AG08395 (cell line): ENCODE measurements at places on chromosomes 4 and X.

DNA sequence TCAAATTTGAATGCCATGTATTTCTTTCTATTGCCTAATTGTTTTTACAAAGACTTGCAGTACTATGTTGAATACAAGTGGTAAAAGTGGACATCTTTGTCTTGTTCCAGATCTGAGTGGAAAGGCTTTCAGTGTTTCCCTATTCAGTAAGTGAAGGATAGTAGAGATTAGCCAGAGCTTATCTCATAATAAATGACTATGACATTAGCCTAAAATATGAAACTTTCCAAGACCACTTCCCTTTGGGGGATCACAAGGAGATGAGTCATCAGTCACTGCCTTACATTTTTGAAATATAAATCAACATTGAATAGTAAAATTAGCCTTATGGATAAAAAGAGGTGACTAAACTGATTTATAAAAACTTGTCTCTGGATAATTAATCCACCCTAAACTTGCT is 554.1 kb upstream of the MAGEB2 start:
- DNase-seq = no peak

DNA sequence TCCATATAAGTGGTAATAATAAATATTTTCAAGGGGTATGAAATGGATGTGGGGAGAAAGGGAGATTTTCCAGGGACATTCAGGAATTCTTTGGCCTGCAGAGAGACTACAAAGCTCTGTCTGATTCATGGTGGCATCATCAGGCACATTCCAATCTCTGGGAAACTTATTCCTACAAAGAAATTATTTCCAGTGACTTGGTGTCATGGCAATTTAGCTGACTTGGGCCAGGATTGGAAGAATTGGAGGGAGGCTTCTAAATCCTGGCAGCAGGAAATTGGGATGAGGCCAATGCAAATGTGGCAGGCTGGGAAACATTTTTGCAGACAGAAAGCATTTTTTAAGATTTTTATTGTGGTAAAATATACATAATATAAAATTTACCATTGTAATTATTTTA is 204.6 kb downstream of the RTL9 start:
- peak; percentile 47 for DNase-seq

GRCh38 chr4:173807347-173807746 is 277.3 kb upstream of the HAND2 start:
- peak; percentile 20 for DNase-seq

DNA sequence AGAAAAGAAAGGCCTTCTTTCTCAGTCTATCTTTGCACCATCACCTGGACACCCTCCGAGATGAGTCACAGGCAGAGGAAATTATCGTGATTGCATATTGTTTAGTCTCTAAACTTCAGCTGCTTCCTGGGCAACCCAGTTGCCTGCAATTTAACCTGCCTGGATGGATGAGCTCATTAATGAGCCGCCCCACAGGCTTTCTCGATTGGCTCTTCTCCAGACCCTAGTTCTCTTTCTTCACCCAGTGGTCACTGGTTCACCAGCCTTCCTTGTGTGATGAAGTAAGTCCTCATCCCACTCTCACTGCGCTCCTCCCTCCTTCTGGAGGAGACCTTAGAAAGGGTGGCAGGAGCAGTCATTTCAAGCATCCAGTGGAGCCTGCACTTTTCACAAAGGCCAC is 94.4 kb downstream of the SOWAHB start:
- peak; percentile 82 for DNase-seq

DNA sequence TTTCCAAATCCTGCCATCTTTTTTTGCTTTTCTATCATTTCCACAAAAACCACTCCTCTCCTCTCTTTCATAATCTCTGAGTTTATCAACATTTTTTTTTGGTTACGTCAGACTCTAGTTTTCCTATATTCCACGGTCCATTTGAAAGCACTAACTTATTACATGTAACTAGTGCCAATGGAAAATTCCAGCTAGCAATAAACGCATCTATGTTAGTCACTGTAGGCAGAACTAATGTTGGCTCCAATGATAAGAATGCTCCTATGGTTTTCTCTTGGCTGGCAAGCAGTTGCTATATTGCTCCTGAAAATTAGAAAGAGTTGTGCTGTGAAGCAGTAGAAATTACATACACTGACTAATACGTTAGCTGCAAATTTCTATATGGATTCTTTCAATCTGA is 634.6 kb upstream of the FTHL17 start:
- DNase-seq = no peak

- DNase-seq = no peak
Measured at GRCh38 chr4:40952217-40952616, 202.5 kb downstream of the NSUN7 start.

GRCh38 chr4:94540476-94540875 is 88.7 kb downstream of the PDLIM5 start:
- DNase-seq = no peak

GRCh38 chrX:47610511-47610910 is 9.1 kb downstream of the SYN1 start:
- DNase-seq = no peak

DNA sequence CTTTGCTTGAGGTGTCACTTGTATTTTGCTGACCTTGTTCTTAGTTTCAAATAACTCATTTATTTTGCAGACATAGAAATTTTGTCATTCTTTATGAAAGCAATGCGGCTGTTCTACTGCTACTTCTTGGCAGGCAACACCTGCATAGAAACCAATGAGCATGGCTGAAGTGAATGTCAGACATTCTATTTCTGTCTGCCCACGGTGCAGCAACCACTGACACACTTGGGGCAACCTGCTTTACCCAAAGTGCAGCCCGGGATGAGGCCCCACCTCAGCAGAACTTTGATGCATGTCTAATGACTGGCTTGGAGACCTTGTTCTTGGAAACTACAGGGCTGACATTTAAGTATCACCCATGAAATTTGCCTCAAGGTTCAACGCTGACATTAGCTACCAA is 93.6 kb downstream of the RBM47 start:
- no peak for DNase-seq

DNA sequence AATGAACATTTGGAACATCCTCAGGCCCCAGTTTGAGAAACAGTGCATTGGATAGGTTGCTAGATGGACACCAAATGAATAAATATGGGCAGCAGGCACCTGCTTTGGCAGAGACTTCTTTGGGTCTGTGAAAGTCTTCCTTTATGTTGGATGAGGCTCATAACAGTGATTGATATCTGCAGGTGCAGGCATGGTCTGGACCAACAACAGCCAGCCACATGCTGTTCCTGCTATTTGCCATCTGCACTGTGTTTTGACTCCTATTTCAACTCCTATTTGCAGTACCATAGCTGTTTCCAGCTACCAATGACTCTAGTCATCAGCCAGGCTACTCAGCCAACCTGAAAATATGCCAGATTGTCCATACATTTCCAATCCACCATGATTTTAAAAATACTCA is 60.9 kb downstream of the ANAPC4 start:
- DNase-seq = no peak

DNA sequence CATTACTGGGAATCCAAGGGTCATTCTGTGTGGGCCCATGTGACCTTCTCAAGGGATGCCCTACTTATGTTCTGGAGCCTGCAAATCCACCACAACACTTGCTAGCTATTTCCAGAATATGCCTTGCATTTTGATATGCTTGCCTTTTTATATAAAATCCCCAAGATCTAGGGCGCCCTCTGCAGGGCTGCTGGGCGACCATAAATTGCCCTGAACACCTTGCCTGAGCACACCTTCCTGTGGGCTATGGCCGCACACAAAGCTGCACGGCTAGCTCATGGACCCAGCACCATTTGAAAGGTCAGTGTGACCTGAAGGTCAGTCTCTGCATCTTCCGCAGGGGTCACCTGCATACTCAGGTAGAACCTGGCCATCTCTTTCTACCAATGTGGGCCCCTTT is 311.7 kb downstream of the NLGN4X start:
- DNase-seq = no peak

- no peak for DNase-seq
Measured at GRCh38 chr4:174036576-174036975, 246.9 kb downstream of the FBXO8 start.

- DNase-seq = peak; percentile 71
Measured at GRCh38 chr4:88002786-88003185, 4.6 kb upstream of the PKD2 start.

DNA sequence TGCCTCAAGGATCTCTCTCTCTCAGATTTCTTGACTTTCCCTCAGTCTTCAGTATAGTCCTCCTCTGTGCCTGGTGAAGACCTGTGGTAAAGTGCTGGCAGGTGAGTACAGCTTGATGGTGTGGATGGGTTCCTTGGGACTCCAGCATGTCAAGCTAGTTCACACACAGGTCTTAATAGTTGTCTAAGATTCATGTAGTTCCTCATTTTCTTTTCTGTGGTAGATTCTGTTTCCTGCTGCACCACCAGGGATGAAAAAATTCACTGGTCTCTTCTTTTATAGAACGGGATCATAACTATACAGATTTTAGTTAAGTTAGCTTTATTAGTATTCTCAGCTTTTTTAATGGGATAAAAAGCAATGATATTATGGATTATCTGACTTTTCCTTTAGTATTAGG is 32.5 kb upstream of the PAQR3 start:
- DNase-seq = no peak

DNA sequence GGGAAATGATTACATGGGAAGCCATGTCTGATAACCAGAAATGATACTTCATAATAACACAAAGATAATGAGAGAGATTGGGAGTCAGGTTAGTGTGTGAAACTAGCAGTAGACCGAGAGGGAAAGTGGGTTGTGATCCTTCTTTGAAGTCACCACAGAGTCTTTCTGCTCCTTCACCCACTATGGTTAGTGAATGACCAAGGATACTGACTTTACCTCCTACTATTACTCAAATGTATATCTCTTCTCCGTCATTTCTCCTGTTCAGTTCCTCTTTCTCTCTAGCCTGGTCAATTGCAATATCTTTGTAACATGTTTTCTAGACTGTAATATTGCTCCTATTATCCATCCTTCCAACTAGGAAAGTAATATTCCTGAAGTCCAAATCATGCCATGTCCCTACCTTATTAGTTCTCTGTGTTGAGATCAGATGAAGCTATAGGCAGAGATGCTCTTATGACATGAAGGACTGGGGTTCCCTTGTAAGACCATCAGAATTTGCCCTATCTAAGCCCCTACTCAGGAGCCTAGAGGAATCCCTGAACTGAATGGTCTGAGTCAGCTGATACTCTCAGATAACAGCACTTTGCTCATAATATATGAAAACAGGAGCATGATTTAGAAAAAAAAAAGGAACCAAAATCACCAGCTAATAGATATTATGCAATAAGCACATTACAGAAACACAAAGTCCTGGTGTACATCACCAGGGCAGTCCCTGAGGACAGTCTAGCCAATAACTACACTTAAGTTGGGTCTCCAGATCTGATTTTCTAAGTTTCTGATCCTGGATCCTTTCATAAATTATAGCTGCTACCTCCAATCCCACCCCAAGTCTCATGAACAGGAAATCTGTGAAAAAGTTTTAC is 81.2 kb downstream of the SHROOM3 start:
- no peak for DNase-seq

- DNase-seq = no peak
Measured at GRCh38 chr4:1247864-1248244, 1.1 kb downstream of the CTBP1 start.

DNA sequence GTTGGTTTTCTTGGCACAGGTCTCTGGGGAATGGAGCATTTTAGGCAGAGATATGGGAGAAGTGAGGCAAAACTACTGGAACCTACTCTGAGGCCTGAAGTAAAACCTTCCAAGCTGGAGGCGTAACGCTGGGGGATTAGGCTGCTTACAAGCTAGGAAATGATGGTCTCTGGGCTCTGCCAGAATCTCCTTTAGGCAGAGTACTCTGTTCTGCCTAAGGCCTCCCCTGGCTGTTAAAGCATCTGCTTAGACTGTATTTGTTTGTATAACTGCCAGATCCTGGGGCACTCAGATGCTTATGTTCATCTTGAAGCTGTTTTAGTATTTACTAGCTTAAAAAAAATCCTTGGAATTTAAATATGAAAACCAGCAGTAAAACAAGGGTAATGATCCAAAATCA is 822.2 kb downstream of the RPA4 start:
- DNase-seq = peak; percentile 6

DNA sequence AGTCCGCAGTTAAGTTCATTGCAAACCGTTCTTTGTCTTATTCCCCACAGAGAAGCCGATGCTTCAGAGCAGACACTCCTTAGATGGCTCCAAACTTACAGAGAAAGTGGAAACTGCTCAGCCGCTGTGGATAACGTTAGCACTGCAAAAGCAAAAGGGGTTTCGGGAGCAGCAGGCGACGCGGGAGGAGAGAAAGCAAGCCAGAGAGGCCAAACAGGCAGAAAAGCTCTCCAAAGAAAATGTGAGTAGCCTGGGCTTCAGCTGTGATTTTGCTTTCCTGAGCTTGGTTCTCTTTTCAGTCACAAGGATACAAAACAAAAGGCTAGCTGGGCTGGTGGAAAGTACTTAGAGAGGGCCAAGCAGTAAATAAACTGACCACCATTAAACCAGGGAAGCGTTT is 64.0 kb downstream of the AASDH start:
- DNase-seq = no peak

GRCh38 chrX:36422368-36422767 is 502.8 kb downstream of the CFAP47 start:
- DNase-seq = no peak

- no peak for DNase-seq
Measured at GRCh38 chr4:97404876-97405523, 738.3 kb downstream of the STPG2 start.

- DNase-seq = no peak
Measured at GRCh38 chrX:120334151-120334550, 22.9 kb upstream of the TMEM255A start.

GRCh38 chr4:173318240-173318639 is 15.9 kb downstream of the HMGB2 start:
- DNase-seq = no peak

- DNase-seq = no peak
Measured at GRCh38 chr4:183950536-183950935, 45.4 kb downstream of the STOX2 start.

- DNase-seq = no peak
Measured at GRCh38 chr4:159209249-159209648, 106.4 kb downstream of the RAPGEF2 start.

DNA sequence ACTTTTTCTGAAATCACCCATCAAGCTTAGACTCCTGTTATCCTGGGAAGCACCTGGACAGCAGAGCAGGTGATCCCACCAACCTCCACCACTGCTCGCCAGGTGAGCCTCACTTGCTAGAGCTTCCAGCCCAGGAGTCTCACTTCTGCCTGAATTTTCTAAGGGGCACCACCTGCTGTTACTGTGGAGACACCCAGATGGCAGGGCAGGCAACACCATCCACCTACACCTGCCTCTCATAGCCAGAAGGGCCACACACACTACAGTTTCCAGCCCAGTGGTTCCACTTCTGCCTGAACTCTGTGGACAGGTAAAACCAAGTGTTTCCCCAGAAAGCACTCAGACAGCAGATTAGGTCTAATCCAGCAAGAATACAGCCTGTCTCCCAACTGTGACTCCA is 262.0 kb downstream of the ARAP2 start:
- no peak for DNase-seq

GRCh38 chr4:89586864-89587263 is 250.1 kb downstream of the SNCA start:
- peak; percentile 6 for DNase-seq

DNA sequence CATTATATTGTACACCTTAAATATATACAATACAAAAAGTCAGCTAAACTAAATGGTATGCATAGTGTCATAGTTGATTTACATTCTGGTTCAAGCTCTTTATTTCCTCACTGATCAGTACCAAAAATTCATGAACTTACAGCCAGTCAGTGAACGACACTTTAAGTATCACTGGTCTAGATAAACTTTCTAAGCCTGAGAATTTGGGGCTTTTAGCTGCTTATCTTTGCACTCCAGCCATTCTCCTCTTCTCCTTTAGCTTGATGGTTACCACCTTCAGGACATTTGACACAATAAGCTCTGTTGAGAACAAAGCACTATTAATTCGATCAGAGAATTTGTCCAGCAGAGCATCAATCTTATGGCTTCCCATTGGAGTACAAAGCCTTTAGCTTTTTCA is 83.0 kb upstream of the ALG13 start:
- no peak for DNase-seq

- no peak for DNase-seq
Measured at GRCh38 chr4:70930530-70931256, 28.5 kb downstream of the MOB1B start.
